Activated gamma-delta T cell treated with anti-CD3 and anti-CD28 coated beads, Interleukin-2, amount 50 U/mL, for 16 hours (primary cell): ENCODE measurements at places on chromosomes 16 and 17.

DNA sequence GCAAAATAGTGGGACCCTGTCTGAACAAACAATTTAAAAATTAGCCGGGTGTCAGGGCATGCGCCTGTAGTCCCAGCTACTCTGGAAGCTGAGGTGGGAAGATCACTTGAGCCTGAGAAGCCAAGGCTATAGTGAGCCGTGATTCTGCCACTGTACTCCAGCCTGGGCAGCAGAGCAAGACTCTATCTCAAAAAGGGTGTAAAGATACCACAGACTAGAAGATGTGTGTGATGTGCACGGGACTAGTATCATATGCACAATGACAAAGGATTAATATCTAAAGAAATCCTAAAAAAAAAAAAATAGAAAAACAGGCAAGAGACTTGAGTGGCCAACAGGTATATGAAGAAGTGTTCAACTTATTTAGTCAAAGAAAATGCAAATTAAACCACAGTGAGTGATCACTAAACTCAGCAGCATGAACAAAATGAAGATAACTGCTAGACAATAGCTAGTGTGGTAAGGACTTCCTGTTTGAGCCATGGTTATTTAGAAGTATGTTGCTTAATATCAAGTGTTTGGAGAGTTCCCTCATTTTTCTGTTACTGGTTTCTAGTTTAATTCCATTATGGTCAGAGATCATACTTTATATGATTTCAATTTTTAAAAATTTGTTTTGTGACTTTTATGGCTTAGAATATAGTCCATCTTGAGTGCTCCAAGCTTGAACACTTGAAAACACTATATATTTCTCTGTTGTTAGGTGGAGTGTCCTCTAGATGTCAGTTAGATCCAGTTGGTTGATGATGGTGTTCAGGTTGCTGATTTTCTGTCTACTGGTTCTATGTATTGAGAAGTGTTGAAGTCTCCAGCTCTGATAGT is 14.7 kb upstream of the SLX4 start:
- no peak for DNase-seq

GRCh38 chr17:2053380-2054261 is 1.3 kb upstream of the HIC1 start:
- DNase-seq = peak; percentile 75

- no peak for DNase-seq
Observed at GRCh38 chr16:58026139-58026704, 668 bp downstream of the MMP15 start.

- DNase-seq = no peak
Observed at GRCh38 chr17:83186751-83187421, 107.5 kb downstream of the METRNL start.

DNA sequence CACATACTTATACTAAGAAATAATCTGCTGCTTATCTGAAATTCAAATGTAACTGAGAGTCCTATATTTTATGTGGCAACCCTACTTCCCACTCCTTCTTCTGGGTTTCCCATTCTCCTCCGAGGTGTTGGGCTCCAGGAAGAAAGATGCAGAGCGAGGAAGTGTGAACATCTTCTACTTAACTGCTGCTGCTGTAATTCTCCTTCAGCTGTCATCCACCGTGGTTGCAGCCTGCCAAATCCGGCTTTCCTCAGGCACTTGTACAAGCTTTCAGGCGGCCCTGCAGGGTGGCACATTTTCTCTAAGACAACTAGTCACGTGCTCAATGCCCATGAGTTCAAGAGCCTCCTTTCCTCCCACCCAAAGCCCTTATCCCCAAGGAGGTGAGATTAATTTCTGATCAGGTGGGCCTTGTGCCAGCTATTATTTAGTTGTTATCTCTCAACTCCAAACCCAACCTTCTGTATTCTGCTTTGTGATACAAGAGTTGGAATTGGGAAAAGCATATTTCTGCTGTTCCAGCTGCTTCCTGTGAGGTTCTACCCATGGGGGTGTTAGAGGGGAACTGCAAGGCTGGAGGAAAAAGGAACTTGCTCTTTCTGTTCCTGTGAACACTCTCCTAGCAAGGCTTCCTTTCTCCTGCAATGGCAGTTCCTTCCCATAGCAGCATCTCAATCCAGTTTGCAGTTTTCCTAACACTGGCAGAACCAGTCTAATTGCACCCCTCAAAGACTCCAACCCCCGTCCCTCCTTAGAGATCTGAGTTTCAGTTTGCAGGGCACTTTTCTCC is 67.6 kb upstream of the RBBP6 start:
- no peak for DNase-seq

DNA sequence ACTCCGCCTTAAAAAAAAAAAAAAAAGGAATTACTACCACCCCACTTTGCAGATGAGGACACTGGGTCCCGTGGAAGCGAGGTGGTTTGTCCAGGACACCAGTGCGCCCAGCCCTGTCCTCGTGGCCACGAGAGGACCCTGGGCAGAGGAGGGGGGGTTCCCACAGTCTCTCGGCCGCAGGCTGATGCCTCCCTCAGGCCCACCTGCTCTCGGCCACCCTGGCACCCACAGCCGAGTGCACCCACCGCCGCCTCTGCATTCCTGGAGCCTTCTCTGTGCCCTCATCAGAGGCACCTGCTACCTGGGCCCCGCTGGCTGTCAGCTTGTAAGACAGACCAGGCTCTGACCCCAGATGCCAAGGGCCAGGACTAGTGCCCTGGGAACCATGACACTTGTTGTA is 28.1 kb upstream of the PVALEF start:
- DNase-seq = no peak

DNA sequence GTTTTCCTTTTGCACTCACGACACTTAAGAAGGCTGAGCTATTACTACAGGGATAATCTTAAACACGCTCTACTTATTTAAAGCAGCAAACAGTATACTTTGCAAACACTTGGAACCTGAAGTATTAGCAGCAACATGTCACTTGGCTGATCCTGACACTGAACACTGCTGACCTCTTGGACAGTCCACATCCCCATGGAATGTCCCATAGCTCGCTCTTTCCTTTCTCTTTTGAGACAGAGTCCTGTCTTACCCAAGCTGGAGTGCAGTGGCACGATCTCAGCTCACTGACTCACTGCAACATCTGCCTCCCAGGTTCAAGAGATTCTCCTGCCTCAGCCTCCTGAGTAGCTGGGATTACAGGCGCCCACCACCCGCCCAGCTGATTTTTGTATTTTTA is 26.4 kb downstream of the SMYD4 start:
- DNase-seq = no peak

- no peak for DNase-seq
Observed at GRCh38 chr17:75771334-75772281, 6.6 kb upstream of the GALK1 start.

GRCh38 chr17:80906364-80907259 is 85.0 kb upstream of the CHMP6 start:
- DNase-seq = no peak

- DNase-seq = no peak
Observed at GRCh38 chr17:28145348-28145747, 102.9 kb downstream of the NLK start.

DNA sequence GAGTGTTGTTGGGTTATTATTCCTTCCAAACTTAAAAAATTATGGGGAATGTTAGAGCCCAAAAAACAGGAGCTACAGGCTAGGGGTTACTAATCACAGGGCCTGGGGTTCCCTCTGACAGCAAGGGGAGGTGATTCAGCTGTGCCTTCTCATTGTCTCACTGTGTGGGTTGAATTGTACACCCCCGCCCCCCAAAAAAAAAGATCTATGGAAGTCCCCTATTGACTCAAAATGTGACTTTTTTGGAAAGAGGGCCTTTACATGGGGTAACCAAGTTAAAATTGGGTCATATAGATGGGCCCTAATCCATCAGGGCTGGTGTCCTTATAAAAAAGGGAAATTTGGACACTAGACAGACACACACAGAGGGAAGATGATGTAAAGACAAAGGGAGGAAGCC is 190.2 kb downstream of the SOX9 start:
- DNase-seq = no peak

- no peak for DNase-seq
Observed at GRCh38 chr16:30064729-30065101, 845 bp upstream of the ALDOA start.

DNA sequence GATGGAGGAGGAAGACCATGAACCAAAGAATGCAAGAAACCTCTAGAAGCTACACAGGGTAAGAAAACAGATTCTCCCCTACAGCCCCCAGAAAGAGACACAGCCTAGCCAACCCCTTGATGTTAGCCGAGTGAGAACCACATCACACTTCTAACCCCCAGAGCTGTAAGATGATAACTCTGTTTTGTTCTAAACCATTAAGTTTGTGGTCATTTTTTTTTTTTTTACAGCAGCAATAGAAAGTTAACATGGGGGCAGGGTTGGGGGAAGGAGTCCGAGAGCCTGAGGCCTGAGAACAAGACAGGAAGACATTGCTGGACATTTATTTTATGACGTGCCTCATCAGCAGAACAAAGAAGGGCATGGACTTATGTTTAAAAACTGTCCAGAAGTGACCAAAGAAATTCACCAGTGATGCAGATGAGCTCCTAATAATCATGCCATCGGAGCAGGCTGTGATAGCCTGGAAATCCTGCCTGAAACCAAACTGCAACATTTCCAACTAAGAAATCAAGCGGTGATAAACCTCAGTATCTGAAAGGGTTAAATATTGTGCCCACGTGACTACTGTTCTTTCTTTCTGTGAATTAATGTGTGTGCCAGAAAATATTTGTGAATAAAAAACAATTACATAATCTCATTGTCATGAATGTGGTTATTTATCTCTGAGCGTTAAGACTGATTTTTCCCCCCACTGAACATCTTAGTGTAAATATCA is 1.1 kb downstream of the ABCA9 start:
- DNase-seq = no peak

DNA sequence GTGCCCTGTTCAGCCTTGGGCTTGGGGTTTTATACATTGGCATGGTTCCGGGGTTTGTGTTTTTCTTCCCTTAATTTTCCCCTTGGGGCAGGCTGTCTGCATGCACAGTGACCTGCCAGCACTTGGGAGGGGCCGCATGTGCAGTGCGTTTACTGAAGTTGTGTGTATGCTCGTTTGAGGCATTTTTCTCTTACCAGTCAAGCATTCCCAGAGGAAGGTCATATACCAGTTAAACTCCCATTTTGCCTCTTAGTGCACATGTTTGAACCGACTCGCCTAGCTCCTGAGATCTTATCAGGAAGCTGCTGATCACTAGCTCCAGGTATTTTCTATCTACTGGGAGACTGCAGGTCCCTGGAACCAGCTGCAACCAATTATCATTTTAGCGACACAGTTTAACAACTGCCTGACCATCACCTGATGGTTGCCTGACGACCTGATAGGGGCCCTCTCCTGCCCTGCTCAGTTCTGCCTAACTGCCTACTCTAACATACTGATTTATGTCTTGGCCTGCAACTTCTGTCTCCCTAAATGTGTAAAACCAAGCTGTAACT is 51.4 kb downstream of the MFSD11 start:
- no peak for DNase-seq

- peak; percentile 52 for DNase-seq
Observed at GRCh38 chr17:40111221-40112128, 10.3 kb upstream of the MSL1 start.

DNA sequence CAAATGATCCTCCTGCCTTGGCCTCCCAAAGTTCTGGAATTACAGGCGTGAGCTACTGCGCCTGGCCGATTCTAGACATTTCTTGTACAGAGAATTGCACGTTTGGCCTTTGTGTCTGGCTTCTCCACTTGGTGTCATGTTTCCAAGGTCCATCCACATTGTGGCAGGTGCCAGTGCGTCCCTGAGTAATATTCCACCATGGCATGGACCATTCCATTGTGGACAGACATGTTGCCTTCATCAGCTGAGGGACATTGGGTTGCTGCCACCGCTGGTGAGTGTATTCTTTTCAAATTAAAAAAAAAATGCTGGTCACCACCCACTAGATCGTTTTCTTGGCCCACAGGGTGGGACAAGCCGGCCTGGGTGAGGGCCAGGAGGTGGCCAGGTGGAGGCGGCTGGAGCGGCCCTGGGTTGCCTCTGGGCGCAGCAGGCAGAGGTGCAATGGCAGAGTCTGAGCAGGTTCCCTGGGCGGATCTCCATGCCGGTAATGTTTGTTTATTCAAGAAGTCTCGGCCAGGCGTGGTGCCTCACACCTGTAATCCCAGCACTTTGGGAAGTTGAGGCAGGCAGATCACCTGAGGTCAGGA is 274.1 kb downstream of the SEC14L1 start:
- DNase-seq = no peak

GRCh38 chr16:80500961-80501525 is 39.8 kb upstream of the DYNLRB2 start:
- DNase-seq = no peak

DNA sequence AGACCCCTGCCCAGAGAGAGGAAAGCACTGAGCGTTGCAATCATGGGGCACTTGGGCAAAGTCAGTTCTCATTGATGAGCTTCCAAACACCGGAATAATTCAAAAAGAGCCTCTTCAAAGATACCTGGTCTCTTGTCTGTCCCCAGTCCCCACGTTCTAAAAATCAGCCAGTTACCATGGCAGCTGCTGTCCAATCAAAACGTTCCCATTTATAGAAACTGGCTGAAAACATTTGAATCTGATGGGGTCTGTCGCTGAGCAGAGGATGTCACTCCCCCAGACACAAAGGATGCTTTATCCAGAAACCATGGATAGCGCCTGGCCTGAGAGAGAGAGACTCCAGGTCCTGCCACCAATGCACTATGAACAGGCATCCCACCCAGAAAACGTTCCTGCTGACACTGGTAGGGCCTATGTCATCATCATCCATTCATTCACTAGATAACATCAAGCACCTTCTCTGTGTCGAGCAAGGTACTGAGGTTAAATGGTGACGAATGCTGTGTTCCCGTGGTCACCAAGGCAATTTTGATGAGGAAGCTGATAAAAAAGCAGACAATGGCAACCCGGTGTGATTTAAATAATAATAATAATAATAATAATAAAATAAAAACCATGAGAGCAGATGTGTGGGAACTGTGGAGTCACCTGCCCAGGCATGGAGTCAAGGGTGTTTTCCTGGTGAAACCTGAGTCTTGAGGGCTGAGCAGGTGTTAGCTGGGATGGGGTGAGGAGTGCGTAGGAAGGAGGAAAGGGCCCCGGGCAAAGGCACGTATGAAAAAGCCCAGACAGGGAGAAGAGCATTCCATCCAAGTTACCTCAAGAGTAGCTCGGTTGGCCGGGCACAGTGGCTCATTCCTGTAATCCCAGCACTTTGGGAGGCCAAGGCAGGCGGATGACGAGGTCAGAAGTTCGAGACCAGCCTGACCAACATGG is 19.0 kb upstream of the CALB2 start:
- DNase-seq = no peak

DNA sequence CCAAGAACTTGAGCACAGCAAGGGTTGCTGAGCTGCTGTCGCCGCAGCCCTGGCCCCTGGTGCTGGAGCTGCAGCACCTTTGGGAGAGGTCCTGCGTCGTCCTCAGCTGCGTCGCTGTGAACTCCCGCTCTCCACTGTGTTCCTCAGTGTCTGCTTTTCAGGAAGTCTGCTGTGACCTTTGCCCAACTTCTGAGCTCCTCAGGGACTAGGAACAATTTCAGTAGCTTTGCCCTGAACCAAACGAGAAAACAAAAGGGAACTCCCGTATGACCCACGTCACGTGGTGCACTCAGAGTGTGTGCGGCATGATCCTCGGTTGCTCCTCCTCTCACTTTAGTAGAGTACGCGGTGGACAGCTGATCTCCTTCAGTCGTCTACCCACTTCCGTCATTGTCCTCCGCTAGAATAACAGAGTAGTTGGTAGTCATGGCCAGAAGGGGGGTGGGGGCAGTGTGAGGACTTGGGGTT is 44.2 kb downstream of the WDR45B start:
- DNase-seq = no peak

- no peak for DNase-seq
Observed at GRCh38 chr17:57939797-57940196, 15.4 kb downstream of the CUEDC1 start.

GRCh38 chr16:35182043-35182677 is 1722.7 kb downstream of the TP53TG3F start:
- no peak for DNase-seq

GRCh38 chr16:931626-932500 is 38.9 kb downstream of the LMF1 start:
- no peak for DNase-seq
